ENCODE measurements at places on chromosomes 1 and 21.

- no peak for DNase-seq
These were observed 233.9 kb upstream of the CAMK1G start for GRCh38 chr1:209349363-209350308.

DNA sequence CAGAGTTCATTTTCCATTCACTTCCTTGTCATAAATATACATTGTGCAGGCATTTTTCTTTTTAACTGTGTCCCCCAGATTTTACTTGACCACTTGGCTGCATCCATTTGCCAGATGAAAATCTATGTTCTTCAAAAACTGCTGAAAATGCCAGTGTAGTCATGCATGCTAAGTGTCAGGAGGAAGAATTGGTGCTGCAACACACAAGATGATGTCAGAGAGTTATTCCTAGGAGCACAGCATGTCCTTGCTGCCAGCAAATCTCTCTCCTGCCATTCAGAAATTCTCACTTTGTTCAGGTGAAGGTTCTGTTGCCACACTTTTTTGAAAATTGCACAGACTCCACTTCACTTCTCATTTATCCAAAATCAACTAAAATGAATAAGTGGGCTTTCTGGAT lies 106.4 kb upstream of the MAGI3 start:
- DNase-seq, result no peak

- no peak for DNase-seq
These were observed 122.3 kb downstream of the RHOU start for GRCh38 chr1:228857611-228858010.

- DNase-seq, result peak; percentile 38
These were observed 3.9 kb upstream of the C4BPB start for GRCh38 chr1:207084701-207085180.

- DNase-seq, result no peak
These were observed 1.7 kb downstream of the PTGFR start for GRCh38 chr1:78492386-78492950.

DNA sequence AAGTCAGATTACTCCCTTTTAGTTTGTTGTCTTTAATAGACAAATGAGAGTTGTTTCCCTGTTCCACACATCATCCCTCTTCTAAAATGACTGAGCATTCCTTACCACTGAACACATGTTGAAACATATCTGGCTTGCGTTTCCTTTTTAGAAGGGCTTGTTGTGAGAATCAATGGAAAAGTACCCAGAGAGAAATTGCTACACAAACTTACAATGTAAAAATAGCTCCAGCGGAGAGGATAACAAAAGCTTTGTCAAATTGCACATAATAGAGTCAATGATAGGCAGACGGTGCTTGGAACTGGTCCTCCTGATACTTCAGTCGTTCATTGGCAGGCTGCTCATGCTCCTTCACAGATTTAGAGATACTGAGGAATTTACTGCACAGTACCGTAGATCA lies 123.9 kb downstream of the CYYR1 start:
- DNase-seq, result no peak

- DNase-seq, result peak; percentile 85
These were observed 45.0 kb upstream of the DNAJC6 start for GRCh38 chr1:65264197-65264929.

DNA sequence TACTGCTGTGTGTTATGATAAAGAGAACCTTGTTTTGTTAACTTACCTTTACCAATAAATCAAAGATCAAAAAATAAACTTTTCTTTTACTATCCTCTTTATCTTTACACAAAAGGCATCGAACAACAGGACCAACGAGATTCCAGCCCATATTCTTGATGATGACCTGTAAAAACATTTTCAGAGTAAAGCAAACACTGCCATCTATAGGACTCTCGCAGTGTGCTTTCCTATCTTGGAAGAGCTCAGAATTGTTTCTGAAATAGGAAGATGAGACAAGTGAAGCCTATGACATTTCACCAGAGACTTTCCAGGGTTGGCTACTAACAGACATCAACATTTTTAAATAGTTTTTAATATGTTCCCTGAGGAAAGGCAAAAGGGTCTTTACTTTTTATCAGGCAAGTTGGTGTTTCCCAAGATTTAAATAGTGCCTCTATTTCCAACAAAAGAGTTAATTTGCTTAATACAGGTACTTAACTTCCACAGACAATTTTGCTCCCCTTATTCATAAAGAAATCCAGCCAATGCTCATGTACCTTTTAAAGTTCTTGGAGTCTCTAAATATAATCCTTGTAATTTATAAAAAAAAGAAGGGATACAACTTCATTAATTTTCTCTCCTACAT lies 7.3 kb downstream of the GLMN start:
- peak; percentile 58 for DNase-seq

- DNase-seq, result no peak
These were observed 162.7 kb upstream of the COL6A1 start for GRCh38 chr21:45818904-45819285.

DNA sequence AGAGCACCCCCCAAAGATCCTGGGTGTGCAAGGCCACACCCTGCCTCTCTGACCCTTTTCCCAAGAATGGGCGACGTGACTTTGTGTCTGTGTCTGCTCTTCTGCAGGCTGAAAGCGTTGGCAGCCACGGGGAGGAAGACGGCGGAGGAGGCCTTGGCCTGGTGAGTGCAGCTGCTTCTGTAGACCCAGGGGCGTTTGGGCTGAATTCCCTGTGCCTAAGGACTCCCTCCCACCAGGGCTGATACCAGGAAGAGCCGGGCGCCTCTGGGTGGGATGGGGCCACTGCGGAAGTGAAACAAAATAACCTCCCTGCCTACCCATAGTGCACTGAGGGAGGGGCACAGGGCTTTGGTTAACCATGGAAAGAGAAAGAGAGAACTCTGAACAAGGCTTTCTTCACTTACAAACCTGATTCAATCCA lies 2.5 kb downstream of the UBASH3A start:
- no peak for DNase-seq

DNA sequence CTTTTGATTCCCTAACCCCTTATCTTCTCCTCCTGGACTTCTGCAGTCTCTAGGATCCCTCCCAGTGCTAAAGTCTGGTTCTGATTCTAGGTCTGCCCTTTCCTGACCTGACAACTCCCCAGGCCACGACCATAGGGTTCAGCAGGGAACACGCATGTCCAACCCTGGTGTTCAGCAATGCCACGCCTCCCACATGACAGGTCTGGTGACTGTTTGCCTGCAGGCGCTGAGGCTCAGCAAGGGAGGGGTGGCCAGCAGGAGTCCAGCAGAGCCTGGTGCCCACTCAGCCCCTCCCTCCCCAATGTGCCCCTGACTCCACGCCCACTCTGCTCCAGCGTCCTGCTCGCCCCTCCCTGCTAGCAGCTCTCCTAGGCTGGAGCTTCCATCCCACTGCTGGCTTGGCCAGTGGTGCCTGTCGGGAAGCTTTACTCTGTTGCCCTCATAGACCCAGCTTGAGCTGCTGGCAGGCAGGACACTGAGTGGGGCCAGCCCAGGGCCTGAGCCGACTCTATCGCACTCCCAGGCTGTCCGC lies 17.3 kb downstream of the SLC9A1 start:
- no peak for DNase-seq

DNA sequence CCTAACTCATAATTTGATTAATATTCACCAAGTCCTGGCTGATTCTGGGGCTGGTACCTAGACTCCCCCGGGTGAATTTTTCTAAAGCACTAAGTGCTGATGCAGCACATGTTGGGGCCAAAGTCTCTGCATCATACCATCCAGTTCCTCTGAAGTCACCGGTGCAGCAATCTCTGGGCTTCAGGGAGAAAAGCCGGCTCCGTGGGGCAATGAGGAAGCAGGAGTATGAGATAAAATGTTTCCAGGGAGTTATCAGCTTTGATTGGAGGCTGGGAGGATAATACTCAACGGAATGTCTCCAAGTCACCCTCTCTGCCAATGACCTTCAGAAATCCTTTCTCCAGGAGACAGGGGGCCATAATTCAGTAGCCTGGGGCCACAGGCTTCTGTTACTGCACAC lies 1.2 kb downstream of the FCAMR start:
- DNase-seq, result no peak

DNA sequence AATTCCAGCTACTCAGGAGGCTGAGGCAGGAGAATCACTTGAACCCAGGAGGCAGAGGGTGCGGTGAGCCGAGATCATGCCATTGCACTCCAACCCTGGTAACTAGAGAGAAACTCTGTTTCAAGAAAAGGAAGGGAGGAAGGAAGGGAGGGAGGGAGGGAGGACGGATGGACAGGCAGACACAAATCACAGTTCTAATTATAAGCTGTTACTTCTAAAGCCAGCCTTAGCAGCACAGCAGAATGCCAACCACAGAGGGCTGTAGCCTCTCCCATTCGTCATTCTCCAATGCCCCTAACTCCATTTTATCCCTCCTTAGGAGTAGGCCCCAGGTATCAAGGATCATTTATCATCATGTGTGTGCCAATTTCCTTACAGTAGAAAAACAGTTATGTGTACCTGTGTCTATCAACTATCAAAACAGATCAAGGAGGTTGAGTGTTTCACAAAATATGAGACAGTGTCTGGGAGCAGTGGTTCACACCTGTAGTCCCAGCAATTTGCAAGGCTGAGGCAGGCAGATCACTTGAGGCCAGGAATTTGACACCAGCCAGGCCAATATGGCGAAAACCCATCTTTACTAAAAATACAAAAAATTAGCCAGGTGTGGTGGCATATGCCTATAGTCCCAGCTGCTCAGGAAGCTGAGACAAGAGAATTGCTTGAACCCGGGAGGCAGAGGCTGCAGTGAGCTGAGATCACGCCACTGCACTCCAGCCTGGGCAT lies 19.1 kb downstream of the USP48 start:
- peak; percentile 88 for DNase-seq

GRCh38 chr1:212004895-212005608 lies 30.3 kb downstream of the INTS7 start:
- no peak for DNase-seq

DNA sequence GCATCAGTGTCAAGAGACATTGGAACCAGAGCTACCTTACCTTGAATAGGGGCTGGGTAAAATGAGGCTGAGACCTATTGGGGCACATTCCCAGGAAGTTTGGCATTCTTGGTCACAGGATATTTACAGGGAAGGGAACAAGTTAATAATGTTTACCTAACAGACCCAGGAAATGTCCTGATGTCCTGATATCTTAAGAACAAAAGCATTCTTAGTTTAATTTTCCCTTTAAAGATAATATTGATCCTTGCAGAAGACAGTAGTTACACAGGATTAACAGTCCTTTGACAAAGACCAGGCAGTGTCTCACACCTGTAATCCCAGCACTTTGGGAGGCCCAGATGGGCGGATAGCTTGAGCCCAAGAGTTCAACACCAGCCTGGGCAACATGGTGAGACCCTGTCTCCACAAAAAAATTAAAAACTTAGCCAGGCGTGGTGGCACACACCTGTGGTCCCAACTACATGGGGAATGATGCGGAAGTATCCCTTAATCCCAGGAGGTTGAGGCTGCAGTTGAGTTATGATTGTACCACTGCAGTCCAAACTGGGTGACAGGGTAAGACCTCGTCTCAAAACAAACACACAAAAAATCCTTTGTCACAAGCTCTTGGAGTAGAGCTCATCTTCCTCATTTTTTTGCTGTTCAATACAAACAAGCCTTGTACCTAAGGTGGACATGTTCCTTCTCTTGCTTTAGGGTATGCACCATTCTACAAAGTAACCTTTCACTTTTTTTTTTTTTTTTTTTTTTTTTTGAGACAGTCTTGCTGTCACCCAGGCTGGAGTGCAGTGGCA lies 1.3 kb upstream of the TOMM20 start:
- DNase-seq, result no peak

GRCh38 chr1:203901581-203901980 lies 40.2 kb downstream of the SNRPE start:
- no peak for DNase-seq

DNA sequence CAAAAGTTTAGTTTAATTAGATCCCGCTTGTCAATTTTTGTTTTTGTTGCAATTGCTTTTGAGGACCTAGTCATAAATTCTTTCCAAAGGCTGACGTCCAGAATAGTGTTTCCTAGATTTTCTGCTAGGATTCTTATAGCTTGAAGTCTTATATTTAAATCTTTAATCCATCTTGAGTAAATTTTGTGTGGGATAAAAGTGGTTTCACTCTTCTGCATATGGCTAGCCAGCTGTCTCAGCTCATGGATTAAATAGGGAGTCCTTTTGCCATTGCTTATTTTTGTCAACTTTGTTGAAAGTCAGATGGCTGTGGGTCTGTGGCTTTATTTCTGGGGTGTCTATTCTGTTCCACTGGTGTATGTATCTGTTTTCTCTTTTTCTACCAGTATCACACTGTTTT lies 801.3 kb upstream of the ADGRL4 start:
- DNase-seq, result no peak

GRCh38 chr1:159799446-159799985 lies 2.6 kb upstream of the FCRL6 start:
- DNase-seq, result no peak

DNA sequence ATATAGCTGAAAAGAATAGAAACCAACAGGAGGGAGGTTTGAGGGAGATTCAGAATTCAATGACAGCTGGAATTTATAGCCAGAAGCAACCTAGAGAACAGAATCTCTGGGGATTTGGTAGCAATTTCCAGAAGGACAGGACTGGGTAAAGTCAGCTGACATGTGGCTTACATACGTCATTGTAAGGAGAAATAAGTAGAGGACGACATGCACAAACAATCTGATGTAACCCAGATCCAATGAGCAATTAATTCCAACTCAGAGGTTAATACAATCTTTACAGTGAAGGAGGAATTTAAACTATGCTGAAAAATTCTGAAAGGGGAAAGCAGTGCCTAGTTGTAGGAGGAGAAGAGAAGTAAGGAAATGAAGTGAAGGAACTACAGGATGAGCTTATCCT lies 383.9 kb downstream of the PTBP2 start:
- DNase-seq, result peak; percentile 54

DNA sequence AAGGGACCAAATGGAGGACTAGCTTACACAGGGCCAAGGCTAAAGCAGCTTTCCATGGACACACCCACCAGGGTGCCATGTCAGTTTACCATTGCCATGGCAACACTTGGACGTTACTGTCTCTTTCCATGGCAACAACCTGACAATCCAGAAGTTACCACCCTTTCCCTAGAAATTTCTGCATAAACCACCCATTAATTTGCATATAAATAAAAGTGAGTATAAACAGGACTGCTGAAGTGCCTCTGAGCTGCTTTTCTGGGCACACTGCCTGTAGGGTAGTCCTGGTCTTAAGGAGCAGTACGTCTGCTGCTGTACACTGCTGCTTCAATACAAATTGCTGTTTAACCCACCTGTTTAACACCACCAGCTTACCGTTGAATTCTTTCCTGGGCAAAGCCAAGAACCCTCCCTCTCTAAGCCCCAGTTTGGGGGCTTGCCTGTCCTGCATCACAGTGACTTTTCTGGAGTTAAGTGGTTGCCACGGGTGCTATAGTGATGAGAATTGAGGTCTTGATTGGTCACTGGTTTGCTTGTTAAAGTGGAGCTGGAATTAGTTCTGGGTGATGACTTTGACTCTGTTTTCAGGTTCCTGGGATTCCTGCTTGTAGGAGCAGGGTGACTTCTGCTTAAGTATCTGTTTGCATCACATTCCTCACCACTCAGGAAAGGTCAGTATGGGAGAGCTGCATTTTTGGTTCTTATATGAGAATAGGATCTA lies 83.2 kb downstream of the CLDN17 start:
- no peak for DNase-seq

Measured in NCI-H2171 treated with DMSO at 0.1 percent for 48 hours (cell line).